ENCODE measurements at places on chromosomes 13 and 19.

- no peak for DNase-seq
Measured at GRCh38 chr13:27622102-27622820, 569 bp downstream of the POLR1D start.

DNA sequence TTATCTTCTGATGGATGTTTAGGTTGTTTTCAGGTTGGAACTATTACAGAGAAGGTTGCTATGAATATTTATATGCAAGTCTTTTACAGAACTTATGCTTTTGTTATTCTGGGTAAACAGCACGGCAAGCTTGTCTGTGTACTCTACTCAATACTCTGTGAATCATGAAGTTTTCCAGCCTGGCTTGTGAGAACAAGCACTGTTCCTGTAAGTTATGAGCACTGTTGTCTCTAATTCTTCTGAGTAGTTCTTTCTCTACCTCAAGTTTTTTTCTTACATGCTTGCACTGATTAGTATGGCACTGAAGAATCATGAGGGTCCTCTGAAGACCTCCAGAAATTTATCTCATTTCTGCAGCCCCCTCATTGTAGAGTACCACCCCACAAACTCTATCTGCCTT lies 496.9 kb downstream of the KCTD12 start:
- DNase-seq, result no peak

GRCh38 chr13:113327766-113328471 lies 30.9 kb downstream of the LAMP1 start:
- no peak for DNase-seq

- no peak for DNase-seq
Measured at GRCh38 chr13:48586591-48587103, 53.8 kb upstream of the RCBTB2 start.

GRCh38 chr13:111639196-111639705 lies 318.8 kb downstream of the TEX29 start:
- DNase-seq, result no peak

DNA sequence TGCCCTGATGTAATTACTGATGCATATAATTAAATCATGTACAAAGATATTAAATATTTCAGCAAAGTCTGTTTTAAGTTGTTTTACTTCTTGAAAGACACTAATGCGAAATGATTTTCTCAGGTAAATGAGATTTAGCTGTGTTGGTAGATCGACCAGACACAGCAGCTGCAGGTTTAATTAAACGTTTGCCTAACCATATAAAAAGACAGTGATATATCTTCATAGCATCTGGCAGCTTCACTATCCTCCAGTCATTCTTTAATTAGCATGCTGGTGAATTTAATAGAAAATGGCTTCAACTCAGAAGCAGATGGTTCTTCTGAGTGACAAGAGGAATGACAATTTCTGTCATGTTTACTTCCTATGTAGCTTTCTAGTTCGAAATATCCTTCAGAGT lies 69.3 kb downstream of the NHLRC3 start:
- DNase-seq, result no peak

DNA sequence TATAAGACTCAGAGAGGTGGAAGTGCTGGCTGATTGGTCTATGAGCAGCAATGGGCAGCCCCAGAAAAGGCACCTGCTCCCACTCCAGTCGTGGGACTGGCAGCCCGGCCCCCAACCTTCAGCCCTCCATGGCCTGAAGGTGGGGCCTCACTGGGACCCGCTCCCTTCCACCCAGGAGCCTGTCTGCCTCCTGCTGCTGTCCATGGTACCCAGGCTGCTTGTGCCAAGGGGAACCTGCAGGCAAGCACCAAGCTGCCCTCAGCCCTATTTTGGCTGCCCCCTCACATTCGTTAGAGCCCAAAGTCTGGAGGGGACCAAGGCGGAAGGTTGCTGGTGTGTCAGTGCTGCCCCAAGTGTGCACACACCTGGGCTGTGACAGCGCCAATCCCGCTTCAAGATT lies 2304.9 kb downstream of the PCDH9 start:
- DNase-seq, result no peak

DNA sequence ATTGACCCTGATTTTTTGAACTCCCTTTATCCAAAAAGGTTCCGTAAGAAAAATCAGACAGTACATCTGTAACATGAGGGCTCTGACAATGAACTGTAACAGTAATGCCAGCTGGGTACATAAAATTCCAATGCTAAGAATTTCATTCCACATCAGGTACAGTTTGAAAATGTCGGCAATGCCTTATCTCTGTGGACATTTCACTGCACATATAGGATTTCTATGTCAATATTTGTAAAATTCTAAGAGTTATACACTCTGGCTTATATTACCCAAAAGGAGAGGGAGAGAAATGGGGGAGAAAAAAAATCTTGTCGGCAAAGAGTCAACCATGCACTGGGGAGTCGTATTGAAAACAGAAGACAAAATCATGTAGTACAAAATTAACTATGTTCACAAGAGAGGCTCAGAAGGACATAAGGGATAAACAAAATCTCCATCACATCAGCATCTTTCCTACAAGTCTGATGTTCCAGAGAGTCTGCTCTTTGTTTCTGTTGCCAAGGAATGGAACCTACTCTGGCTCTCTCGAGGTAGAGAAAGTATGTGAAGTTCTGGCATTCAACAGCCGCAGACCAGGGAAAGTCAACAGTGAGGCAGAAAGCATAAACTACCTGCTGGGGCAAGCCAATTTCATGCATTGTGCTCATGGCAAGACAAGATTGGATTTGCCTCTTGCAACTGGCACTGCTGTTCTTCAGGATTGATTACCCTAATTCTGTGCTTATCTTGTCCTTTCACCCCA lies 72.4 kb downstream of the STARD13 start:
- no peak for DNase-seq

- no peak for DNase-seq
Measured at GRCh38 chr13:38850868-38851626, 139.6 kb downstream of the STOML3 start.

DNA sequence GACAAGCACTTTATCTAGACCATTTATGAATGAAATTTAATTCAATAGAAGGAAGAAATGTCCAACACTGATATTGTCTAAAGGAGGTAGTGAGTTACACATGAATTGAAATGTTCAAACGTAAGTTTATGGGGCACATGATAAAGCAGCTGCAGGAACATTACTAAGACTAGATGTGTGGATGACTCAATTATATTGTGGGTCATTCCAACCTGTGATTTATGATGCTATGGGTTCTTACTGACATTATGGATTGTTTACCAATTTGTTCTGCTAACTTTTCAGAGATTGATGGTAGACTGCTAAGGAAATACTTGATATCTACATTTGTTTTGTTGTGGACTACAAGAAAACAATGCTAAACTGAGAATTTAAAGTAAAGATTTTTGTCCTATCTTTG lies 56.1 kb upstream of the ATXN8OS start:
- no peak for DNase-seq

- DNase-seq, result no peak
Measured at GRCh38 chr19:4493929-4494690, 22.0 kb downstream of the HDGFL2 start.

- peak; percentile 50 for DNase-seq
Measured at GRCh38 chr13:49652355-49653305, 24.3 kb downstream of the ARL11 start.

GRCh38 chr13:67619995-67620380 lies 389.9 kb upstream of the PCDH9 start:
- peak; percentile 2 for DNase-seq

- no peak for DNase-seq
Measured at GRCh38 chr13:44637581-44637980, 61.5 kb upstream of the TSC22D1 start.

DNA sequence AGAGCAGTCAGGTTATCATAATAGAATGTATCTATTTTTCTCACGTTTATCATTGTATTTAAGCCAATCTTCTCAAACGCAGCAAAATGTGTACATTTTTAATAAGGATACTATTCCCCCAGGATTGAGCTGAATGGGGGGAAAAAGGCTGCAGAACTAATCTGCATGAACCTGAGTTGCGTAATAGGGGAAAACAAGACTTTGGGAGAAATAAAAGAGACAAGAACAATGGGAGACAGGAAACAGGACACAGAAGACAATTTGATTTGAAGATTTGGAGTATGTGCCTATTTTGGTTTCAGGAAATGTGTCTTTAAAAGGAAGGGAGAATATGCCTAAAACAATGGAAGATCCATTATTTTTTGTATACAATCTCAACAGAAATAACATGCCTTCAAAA lies 844.5 kb downstream of the DIAPH3 start:
- DNase-seq, result no peak

- DNase-seq, result peak; percentile 20
Measured at GRCh38 chr13:51585696-51586095, 1.4 kb downstream of the WDFY2 start.

GRCh38 chr19:28309070-28309469 lies 903.9 kb downstream of the UQCRFS1 start:
- DNase-seq, result no peak

GRCh38 chr19:13538601-13539253 lies 32.4 kb upstream of the CACNA1A start:
- DNase-seq, result no peak

DNA sequence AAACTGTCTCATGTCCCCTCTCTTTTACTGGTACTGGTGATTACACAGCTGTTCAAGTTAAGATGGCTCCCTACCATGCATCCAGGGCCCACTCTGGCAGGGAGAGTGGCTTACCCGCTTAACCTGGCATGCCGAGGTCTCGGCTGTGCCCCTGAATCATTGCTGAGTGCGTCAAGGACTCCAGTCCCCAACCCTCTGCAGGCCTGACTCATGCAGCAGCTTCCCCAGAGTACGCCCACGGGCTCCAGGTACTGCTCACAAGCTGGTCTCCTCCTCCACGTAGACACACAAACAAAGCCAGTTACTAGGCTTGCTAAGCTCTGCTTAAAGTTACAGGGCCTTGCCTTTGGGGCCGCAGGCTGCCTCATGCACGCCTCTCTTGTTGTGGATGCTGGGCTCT lies 447.4 kb downstream of the COG6 start:
- DNase-seq, result no peak

DNA sequence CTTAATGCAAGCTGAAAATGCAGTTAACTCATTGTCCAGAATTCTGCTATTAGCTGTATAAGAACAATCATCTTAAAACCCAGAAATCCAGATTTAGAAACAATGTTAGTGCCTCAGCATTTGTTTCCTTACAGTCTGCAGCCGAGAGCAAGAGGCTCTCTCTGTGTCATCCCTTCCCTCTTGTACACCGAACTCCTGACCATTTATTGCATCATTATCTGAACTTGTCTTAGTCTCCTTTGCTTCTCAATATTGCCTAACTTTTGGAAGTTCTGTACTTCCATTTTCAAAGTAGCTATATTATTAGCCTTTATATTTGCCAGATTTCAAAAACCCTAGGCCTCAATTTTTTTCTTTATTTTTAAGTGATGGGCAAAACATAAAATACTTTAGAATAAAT lies 27.1 kb downstream of the RNASEH2B start:
- peak; percentile 96 for DNase-seq

- DNase-seq, result no peak
Measured at GRCh38 chr19:12695514-12695913, 917 bp downstream of the FBXW9 start.

- no peak for DNase-seq
Measured at GRCh38 chr19:13058951-13059660, 43.6 kb downstream of the LYL1 start.

DNA sequence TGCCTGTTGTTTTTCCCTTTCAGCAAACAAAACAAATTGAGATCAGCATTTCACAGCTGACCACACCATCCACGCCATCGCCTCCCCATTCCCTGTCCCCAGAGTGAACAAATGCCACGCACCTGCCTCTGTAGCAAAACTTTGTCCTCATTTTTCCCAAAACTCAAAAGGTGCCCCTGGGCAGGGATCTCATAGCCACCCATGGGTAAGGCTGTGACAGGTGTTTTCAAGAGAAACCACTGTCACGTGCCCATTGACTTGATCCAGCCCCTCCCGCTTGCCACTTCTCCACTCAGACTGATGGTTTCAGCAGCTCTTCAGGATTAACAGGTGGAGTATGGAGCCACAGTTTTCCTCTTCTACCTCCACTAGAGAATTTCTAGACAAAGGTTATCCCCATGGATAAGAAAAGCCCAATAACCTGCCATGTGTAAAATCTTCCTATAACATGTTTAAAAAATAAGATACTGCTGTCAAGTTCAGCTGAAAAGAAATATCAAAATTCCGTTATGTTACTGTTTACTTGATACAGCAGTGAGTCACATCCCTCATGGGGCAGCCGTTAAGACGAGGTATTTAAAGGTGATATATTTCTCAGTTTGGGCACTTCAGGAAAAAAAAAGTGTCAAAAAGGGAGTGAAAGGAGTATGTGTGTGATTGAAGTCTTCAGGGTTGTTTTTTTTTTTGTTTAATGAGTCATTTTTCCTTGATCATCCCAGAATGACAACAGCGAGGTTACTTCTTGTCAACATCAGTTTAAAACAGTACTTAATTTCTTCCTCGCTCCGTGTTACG lies 63.5 kb upstream of the GPR183 start:
- no peak for DNase-seq

GRCh38 chr13:50805805-50806204 lies 37.7 kb downstream of the DLEU7 start:
- no peak for DNase-seq

GRCh38 chr19:18711893-18712292 lies 28.4 kb downstream of the CRTC1 start:
- DNase-seq, result no peak

- DNase-seq, result no peak
Measured at GRCh38 chr19:52335768-52336116, 301 bp upstream of the ZNF610 start.

- DNase-seq, result peak; percentile 35
Measured at GRCh38 chr19:17340302-17340870, 3.0 kb downstream of the GTPBP3 start.

DNA sequence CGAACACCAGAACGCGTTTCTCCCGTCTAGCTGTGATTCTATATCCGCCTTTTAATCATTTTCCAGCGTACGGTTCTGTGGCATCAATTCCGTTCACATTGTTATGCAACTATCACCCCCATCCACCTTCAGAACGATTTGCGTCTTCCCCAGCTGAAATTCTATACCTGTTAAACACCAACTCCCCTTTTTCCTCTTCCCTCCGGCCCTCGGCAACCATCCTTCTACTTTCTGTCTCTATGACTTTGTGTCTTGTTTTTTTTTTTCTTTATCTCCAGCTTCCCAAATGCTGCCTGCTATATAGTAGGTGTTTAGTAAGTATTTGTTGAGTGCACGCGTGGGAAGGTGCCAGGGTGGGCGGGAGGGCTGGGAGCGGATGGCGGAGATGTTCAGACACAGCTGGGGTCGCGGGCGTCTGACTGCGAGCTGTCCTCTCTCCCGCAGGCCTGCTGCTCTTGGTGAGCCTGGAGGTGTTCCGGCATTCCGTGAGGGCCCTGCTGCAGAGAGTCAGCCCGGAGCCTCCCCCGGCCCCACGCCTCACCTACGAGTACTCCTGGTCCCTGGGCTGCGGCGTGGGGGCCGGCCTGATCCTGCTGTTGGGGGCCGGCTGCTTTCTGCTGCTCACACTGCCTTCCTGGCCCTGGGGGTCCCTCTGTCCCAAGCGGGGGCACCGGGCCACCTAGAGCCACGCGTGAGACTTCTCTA lies 20.2 kb downstream of the CACNG6 start:
- no peak for DNase-seq

GRCh38 chr13:60511637-60512036 lies 114.6 kb downstream of the TDRD3 start:
- DNase-seq, result no peak

GRCh38 chr13:21949818-21950429 lies 279.1 kb downstream of the FGF9 start:
- DNase-seq, result no peak

Measured in inflammatory macrophage treated with lipopolysaccharide for 4 hours (primary cell).